GM23248 (cell line): ENCODE measurements at places on chromosomes 7 and 10. TPM values are rescaled to one million over a fixed set of nuclear protein-coding genes. Genes with fewer than 3 reads are reported as not detected.
A peak's percentile ranks its signal among the peaks of the same experiment; 100 is the strongest.

DNA sequence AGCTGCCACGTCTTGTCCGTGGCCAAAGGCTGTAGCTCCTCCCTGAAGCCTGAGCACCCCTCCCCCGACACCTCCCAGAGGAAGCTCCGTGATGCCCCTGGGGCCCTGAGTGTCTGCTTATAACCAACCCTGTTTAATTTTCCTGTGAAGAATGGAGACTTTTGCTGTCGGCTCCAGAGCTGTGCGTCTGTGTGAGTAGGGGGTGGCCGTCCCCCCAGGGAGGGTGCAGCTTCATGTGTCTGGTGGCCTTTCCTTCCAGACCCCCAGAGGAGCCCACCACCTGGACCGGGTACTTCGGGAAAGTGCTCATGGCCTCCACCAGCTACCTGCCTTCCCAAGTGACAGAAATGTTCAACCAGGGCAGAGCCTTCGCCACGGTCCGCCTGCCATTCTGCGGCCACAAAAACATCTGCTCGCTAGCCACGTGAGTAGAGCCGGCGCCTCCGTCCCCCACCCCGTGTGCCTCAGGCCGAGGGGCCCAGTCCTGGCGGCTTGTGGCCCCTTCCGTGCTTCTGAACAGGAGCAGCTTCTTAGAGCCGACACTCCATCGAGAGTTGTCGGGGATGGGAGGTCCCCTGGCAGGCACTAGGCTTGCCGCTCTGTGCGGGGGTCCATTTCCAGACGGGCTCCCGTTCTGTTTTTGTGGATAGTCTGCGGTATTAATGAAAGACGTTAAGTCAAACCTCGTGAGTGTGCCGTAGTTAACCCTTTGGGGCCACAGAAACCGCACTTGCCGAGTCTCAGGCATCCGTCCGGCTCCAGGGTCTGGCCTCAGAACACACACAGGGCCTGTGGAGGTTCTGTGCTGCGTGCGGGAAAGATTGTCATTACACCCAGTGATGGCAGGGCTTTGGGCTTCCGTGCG lies 37.1 kb downstream of the WIPI2 start:
- DNase-seq: no peak
- H3K27me3 ChIP-seq: no peaks in the 10 kb centered on the region
- no peaks in the 10 kb centered on the region for H3K4me1 ChIP-seq
- H3K36me3 ChIP-seq: peaks cover 51% of the 10 kb centered on the region
- H3K4me3 ChIP-seq: no peak overlapping the region

DNA sequence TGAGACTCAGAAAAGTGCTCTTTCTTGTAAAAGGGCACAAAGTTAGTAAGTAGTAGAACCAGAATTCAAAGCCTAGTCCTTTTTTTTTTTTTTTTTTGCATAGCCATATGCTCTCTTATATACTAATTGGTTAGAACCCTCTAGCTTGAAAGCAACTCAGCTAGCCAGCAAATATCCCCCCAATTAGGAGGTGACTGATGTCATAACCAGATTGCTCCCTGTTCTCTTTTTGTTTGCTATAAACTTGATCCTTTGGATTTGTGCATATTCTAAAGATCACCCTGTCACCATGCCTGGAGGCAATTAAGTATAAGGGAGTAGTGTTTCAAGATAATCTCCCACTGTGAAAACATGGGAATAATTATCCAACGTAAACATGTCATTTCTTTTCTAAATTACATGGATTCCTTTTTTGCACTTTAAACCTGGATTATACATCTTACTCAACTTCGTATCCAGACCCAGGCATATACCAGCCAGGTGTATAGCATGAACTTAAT lies 963.4 kb downstream of the CNTNAP2 start:
- H3K4me1 ChIP-seq: no peaks in the 10 kb centered on the region
- no peaks in the 10 kb centered on the region for H3K36me3 ChIP-seq
- no peaks in the 10 kb centered on the region for H3K27me3 ChIP-seq
- DNase-seq: no peak
- no peak overlapping the region for H3K27ac ChIP-seq

GRCh38 chr10:34549001-34549400 lies 266.1 kb downstream of the PARD3 start:
- H3K4me1 ChIP-seq: no peaks in the 10 kb centered on the region
- no peak overlapping the region for H3K27ac ChIP-seq

- H3K36me3 ChIP-seq: no peaks in the 10 kb centered on the region
- no peaks in the 10 kb centered on the region for H3K4me1 ChIP-seq
- H3K27ac ChIP-seq: no peak overlapping the region
- no peaks in the 10 kb centered on the region for H3K27me3 ChIP-seq
These were observed 274.6 kb downstream of the ARL4A start for GRCh38 chr7:12961910-12962480.

DNA sequence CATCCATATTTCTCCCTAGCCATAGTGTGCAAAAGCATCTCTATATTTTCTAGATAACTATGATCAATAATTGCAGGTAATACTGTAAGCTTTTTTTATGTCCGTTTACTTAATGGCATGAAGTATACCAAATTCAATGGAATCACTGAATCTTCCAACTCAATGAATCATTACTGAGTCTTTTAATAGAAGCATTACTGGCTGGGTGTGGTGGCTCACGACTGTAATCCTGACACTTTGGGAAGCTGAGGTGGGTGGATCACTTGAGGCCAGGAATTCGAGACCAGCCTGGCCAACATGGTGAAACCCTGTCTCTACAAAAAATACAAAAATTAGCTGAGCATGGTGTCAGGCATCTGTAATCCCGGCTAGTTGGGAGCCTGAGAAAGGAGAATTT lies 372.5 kb downstream of the BMPER start:
- DNase-seq: peak; percentile 57
- H3K27ac ChIP-seq: peak overlapping the region; percentile 57
- no peaks in the 10 kb centered on the region for H3K36me3 ChIP-seq
- H3K4me1 ChIP-seq: peaks cover 19% of the 10 kb centered on the region
- H3K27me3 ChIP-seq: no peaks in the 10 kb centered on the region
- H3K4me3 ChIP-seq: no peak overlapping the region

DNA sequence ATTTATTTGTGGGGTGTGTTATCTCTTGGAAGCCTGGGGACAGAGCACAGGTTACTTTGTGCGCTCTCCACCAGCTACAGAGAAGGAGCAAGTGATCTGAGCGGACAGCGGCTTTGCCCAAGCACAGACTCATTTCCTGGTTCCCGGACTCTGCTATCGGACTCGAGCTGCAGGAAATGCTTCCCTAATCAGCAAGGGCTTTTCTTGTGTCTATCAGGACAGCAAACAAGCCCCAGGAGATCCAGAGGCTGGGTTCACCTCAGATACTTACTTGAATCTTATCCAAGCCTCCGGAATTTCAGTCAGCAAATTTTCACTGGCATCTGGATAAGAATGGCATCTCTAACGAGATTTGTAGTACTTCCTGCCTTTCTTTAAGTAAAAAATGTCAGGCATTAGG lies 27.8 kb downstream of the MRC1 start:
- H3K27ac ChIP-seq: peak overlapping the region; percentile 55
- H3K27me3 ChIP-seq: no peaks in the 10 kb centered on the region
- peak overlapping the region; percentile 70 for H3K4me3 ChIP-seq
- H3K4me1 ChIP-seq: peaks cover 28% of the 10 kb centered on the region
- DNase-seq: peak; percentile 75

DNA sequence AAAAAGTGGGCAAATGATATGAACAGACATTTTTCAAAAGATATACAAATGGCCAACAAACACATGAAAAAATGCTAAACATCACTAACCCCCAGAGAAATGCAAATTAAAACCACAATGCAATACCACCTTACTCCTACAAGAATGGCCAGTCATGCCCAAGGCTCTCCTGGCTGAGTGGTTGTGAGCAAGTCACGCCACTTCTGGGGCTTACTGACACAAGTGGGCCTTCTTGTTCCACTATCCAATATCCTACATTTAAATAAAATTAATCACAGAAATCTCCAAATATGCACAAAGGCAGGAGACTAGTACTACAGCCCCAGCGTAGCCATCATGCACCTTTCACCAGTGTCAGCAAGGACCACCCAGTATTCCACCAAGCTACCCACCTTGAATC lies 181.9 kb downstream of the TNS3 start:
- H3K27ac ChIP-seq: no peak overlapping the region
- peaks cover 25% of the 10 kb centered on the region for H3K36me3 ChIP-seq
- DNase-seq: no peak

DNA sequence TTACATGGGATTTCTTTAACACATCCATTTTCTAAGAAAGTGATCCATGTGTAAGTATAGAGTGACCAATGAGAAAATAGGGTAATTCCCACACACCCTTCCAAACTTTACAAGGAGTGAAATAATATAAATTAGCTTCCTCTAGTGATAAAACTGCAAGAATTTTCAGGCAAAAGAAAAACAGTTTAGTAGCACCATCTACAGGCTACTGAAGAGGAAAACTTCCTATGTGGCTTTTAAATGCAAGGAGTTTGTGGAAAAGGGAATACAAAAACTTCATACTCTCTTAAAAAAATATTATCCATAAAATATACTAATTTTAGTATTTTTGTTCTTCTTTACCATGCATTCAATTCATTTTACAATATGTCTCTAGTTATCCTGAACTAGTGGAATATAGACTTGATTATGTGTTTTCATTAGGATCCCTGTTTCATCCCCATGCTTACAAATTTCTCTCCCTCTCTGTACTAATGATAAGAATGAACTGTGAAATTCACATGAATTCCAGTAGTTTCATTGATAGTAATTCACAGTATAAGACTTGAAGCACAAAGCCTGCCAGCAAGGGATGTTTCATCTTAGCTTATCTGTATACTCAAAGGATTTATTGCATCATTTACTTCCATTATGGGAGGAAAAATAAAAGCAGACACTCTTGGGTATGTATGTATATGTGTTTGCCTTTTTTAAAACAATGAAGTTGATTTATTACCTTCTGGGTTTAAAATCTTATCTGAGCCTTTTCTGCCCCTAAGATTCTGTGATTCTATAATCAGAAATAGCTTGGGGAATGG lies 442.9 kb downstream of the AUTS2 start:
- no peak overlapping the region for H3K27ac ChIP-seq
- peak; percentile 55 for DNase-seq
- H3K4me3 ChIP-seq: no peak overlapping the region
- H3K4me1 ChIP-seq: peaks cover 25% of the 10 kb centered on the region

- no peak overlapping the region for H3K27ac ChIP-seq
- H3K36me3 ChIP-seq: no peaks in the 10 kb centered on the region
- no peak for DNase-seq
- no peaks in the 10 kb centered on the region for H3K4me1 ChIP-seq
- peaks cover 48% of the 10 kb centered on the region for H3K27me3 ChIP-seq
These were observed 49.3 kb upstream of the PCBD1 start for GRCh38 chr10:70937661-70938060.

GRCh38 chr10:22713853-22714478 lies 412 bp downstream of the PIP4K2A start:
- H3K27me3 ChIP-seq: no peaks in the 10 kb centered on the region
- peaks cover 16% of the 10 kb centered on the region for H3K4me1 ChIP-seq
- DNase-seq: peak; percentile 49
- 0 out of 2 replicates have a peak overlapping the region, but pooled peaks have one; percentile 24 for H3K27ac ChIP-seq

DNA sequence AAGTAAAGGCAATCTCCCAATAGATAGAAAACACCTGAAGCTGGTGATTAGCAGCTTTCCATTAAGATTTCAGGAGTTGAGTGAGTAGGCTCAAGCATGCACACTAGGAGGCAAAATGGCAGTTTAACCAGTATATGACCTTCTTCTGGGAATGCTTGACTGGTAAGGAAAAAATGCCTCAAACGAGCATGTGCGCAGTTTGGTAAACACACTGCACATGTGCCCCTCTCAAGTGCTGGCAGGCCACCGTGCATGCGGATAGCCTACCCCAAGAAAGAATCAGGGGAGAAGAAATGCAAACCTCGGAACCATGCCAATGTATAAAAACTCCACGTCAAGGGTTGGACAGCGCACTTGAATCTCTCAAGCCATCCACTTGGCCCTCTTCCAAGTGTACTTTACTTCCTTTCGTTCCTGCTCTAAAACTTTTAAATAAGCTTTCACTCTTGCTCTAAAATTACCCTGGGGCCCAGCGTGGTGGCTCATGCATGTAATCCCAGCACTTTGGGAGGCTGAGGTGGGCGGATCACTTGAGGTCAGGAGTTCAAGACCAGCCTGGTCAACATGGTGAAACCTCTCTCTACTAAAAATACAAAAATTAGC lies 98.8 kb upstream of the CDK1 start:
- DNase-seq: no peak
- peaks cover 16% of the 10 kb centered on the region for H3K27me3 ChIP-seq
- no peaks in the 10 kb centered on the region for H3K4me1 ChIP-seq
- no peak overlapping the region for H3K4me3 ChIP-seq

GRCh38 chr7:5295039-5296014 lies 12.6 kb downstream of the SLC29A4 start:
- no peaks in the 10 kb centered on the region for H3K27me3 ChIP-seq
- DNase-seq: no peak
- no peaks in the 10 kb centered on the region for H3K36me3 ChIP-seq

GRCh38 chr7:800692-801091 lies 31.6 kb upstream of the SUN1 start:
- H3K4me3 ChIP-seq: no peak overlapping the region
- DNase-seq: no peak
- no peaks in the 10 kb centered on the region for H3K36me3 ChIP-seq
- no peaks in the 10 kb centered on the region for H3K4me1 ChIP-seq
- no peak overlapping the region for H3K27ac ChIP-seq

- DNase-seq: no peak
- no peak overlapping the region for H3K4me3 ChIP-seq
- no peak overlapping the region for H3K27ac ChIP-seq
- H3K27me3 ChIP-seq: no peaks in the 10 kb centered on the region
These were observed 59.8 kb downstream of the MAPK8 start for GRCh38 chr10:48366261-48366660.

GRCh38 chr10:71243756-71244395 lies 31.5 kb downstream of the UNC5B start:
- H3K27me3 ChIP-seq: no peaks in the 10 kb centered on the region
- no peaks in the 10 kb centered on the region for H3K36me3 ChIP-seq
- no peak overlapping the region for H3K4me3 ChIP-seq
- H3K27ac ChIP-seq: peak overlapping the region; percentile 62

The ARHGEF5 gene
- 2.4 TPM in 2 replicates for total RNA-seq

The EPHB6 gene
- 0.11 and 0.13 TPM in 2 replicates for total RNA-seq

The OR6B1 gene
- total RNA-seq: not detected in 2 replicates

The PSMC2 gene
- 118 and 152 TPM in 2 replicates for total RNA-seq

The GPR85 gene
- total RNA-seq: 5.1 and 7.2 TPM in 2 replicates
